ENCODE measurements at places on chromosomes 12 and 14.

GRCh38 chr12:84043355-84043754, 869.2 kb downstream of the SLC6A15 start:
- no peak for DNase-seq

DNA sequence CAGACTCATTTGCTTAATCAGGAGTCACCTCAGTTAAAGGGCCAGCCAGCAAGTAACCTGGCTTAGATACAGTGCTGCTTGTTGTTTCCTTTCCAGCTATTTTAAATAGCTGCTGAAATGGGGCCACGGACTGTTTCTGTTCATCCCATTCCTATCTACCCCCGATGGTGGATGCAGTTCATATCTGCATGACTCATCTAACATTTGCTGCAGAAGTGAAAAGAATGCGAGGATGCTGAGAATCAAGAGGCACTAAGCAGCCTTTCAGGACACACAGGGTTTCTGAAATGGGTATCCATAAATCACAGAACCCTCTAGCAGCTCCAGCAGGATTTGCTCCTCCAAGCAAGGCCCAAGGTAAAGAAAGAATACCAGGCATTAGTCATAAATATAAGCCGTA, 60.2 kb upstream of the RTRAF start:
- DNase-seq: no peak

DNA sequence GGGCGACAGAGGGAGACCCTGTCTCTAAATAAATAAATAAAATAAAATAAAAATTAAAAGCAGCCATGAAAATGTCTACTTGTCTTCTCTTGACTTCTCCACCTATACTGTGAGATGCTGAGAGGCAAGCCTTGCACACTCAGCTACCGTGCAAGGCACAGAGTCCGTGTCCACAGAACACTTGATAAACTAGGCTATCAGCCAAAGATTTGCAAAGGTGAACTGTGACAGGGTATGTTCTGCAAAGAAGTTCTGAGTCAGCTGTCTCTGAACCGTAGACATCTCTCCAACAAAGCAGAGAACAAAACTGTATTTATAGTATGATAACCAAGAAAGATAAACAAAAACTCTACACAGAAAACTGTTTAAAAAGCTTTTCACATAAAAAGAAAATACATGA, 35.5 kb downstream of the STXBP6 start:
- DNase-seq: peak; percentile 8

DNA sequence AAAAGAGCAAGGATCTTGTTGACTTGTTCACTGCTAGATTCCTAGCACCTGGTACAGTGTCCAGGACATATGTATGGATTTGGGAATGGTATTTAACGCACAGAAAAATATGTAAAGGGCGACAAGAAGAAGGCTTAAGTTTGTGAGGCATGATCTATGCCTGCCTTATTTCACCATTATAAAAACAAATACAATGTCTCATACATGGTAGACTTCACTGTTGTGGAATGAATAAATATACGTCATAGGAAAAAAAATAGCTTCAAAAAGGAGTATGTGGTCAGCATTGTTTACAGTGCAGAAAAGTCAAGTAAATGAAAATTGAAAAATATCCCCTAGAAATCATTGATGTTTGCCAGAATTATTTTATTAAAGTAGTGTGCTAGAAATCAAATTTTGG, 30.0 kb downstream of the HCFC2 start:
- DNase-seq: no peak

- no peak for DNase-seq
Observed at GRCh38 chr12:9333161-9333560, 125.0 kb upstream of the PZP start.

DNA sequence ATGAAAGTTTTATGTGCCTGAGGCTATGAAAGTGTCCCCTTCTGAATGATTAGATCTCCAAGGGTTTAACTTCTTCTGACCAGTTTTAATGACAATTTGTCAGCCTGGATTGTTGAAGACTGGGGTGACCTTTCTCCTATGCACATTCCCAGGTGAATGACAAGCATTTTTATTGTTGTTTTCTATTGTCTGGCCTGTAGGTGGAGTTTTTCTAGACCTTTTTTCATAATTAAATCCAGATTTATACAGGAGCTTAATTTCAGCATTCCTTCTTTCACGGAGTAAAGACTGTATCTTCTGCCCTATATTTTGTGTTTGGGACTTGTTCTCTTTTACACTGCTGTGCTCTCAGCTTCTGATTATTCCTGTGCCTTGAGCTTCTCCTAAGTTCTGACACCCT, 125.0 kb upstream of the FAR2 start:
- DNase-seq: peak; percentile 60

DNA sequence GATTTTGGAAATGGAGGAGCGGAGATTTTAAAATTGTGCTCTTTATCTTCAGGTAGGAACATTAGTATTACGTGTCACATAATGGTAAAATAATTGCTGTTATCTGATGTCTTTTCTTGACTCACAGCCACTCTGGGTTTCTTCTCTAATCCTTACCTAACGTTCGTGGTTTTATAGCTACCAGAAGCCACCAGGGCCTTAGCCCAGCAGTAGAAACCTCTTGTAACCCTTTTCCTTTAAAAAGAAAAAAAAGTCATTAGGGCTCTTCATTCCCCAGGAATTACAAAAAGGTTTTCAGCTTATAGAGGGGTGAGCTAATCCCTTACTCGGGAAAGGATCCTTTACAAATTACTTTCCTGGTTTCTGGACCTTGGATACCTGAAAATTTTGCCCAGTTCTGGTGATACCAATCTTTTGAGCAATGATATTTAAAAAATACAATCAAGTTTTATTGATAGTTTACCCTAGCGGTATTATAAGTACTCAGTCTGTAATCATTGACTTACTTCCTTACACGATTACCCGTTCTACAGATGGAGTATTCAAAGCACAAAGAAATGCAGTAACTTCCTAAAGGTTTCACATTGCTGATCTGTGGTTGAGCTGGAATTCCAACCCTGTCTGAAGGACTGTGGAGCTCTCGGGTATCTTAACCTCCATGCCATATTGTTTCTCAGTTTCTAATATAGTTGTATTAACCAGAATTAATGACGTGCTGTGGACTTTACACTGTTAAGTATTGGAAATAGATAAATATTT, 1.6 kb downstream of the GABARAPL1 start:
- peak; percentile 60 for DNase-seq

DNA sequence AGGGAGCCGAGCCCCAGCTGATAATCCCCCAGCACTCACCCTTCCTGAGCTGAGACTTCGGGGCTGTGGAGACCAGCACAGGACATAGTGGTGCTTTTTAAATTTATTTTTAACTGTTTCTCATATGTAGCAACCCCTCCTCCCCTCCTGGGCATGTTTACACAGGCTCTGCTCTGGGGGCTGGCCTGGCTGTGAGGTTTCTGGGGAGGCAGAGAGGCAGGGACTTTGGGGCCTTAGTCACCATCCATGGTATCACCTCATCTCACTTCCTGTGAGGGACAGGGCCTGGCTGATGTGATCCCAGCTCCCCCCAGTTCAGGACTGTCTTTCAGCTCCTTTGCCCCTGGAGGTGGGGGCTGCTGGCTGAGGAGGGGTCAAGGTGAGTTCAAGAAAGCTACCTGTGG, 20.4 kb downstream of the VASH1 start:
- no peak for DNase-seq

DNA sequence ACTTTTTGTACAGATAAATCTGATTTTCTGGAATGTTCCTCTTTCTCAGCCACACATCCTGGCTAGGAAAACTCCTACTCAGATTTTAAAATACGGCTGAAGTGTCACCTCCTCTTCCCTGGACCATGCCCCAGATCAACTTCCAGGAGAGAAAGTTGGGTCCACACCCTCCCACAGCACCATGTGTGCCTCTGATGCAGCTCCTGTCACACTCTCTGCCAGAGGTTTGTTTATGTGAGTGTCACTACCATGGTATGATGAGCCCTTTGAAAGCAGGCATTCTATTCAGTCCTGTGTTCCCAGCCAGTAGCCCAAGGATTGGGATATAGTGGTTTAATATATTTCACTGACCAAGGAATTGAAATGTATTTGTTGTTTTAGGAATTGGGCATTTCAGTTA, 287.2 kb upstream of the ATP2B1 start:
- no peak for DNase-seq

- DNase-seq: no peak
Observed at GRCh38 chr12:9365296-9365695, 157.1 kb upstream of the PZP start.

- DNase-seq: peak; percentile 5
Observed at GRCh38 chr14:94936401-94936892, 166.5 kb upstream of the GSC start.

DNA sequence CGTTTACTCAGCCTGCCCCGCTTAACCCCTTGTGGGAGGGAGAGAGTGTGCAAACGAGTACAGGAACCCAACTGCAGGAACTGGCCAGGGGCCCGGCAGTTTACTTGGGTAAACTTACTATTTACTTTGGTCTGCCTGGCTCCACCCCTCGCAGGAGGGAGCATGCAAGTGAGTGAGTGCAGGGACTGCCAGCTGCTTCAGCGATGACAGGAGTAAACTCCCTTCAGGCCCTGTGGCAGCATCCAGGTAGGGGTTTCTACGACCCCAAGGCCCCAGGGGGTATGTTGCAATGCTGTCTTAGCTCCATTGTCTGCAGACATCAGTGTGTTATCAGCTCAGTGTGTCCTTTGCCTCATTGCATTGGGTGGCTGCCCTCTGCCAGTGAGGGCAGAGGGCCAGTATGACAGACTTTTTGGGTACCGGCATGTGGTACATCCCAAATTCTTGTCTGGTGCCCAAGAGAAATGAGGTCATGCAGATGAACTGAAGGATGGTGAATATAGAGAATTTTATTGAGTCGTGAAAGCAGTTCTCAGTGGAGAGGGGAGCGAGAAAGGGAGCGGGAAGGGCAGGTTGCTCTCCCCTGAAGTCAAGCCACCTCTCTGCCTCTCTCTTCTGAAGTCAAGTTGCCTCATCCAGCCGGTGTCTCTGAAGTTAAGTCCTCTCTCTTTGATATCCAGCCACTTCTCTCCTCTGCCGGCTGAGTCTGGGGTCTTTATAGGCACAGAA, 181.8 kb downstream of the FUT8 start:
- peak; percentile 44 for DNase-seq

DNA sequence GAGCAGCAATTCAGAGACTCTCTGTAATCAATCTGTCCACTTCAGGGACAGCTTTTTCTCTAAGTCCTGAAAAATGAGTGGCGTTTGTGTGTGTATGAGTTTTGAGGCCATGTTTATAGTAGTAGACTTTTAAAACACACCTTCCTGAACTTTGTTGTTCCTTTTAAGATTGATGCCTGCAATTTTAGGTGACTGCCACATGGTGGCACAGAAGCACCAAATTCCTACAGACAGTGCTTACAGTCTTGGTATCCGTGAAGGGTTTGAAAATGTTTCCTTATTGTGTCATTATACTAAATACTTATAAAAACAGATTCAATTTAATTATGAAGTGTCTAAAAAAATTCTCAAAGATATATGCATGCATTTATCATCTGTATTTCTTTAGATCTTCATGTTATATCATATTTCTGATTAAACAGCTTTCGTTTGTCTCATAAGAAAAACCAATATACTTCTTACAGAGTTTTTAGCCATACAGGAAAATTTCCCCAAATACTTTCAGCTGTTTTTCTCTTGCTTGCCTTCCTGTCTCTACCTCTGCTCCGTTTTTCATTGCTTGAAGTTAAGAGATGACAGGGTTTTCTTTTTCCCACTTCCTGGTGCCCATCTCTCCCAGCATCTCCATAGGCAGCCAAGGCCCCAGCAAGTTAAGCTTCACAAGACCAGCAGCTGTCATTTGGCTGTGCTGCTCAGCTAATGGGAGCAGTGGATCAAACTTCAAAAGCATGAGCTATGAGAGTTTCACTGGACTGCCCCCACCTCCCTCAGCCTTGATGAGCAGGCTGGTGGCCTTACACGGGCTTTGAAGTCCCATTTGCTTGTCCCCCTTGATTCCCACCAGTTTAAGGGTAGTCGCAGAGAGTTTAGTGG, 259.6 kb downstream of the AKAP6 start:
- peak; percentile 53 for DNase-seq

GRCh38 chr14:61331992-61332657, 10.7 kb downstream of the PRKCH start:
- no peak for DNase-seq

GRCh38 chr14:64849940-64850339, 29.8 kb downstream of the SPTB start:
- no peak for DNase-seq

DNA sequence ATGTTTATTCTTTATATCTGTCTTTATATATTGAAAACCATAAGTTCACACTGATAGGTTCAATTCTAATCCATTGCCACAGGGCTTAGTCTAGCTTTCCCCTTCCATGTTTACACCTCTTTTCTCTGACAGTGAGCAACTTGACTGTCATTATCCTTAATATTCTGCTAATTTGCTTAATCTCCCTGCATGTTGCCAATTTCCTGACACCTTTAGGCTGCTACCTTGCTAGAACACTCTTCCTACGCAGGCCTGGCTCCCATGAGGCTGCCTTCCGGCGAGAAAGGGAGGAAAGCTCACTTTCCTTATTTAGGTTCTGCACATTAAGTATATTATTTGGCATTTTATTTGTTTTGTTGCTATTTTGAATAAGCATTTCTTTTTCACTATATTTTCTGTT, 12.8 kb upstream of the FRS2 start:
- DNase-seq: no peak

DNA sequence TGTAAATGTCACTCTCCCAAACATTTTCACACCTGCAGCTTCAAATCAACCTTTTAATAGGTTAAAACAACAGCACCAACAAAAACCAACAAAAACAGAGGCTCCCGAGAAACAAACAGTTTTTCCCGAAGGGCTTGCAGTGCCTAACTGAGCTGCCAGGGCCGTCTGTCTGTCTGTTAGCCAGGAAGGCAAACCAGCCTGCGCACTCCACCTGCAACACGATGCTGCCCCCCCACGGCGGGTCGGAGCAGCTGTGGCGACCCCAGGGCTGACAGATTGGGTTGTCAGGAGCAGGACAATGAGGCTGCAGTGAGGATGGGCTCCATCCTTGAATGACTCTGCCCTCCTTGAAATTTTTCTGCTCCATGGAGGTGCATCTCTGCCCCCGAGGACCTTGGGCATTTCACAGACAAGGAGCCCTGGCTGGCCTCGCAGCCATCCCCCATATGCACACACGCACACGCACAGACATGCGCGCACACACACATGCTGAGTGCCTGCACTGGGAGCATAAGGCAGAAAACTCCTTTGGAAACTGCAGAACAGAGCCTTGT, 2.6 kb downstream of the RTL1 start:
- peak; percentile 11 for DNase-seq

DNA sequence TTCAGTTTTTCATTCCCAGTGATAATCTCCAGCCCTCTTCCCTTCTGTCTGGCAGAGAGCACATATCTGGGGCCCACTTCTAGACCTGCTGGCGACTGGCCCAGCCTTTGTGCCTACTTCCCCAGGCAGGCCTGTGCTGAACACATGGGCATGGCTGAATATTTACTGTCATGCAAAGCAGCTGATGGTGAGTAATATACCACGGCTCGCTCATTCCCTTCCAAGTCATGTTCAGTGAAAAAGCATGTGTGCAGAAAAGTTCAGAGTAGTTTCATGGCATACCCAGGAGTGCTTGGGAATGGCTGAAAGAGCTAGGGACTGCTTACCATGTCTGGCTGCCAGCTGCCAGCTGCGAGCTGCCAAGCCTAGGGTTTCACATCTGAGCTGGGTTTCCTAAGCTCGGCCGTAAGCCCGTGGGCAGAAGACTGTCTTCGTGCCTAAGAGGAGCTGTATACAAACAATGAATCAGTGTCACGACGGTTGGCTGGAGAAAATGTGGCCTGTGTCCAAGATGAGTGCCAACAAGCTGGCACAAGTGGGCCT, 179.9 kb upstream of the PELI2 start:
- no peak for DNase-seq
